ENCODE measurements at places on chromosomes 2 and 18.

- DNase-seq: no peak
These were observed 47.2 kb downstream of the EIF2AK3 start for GRCh38 chr2:88580088-88580487.

DNA sequence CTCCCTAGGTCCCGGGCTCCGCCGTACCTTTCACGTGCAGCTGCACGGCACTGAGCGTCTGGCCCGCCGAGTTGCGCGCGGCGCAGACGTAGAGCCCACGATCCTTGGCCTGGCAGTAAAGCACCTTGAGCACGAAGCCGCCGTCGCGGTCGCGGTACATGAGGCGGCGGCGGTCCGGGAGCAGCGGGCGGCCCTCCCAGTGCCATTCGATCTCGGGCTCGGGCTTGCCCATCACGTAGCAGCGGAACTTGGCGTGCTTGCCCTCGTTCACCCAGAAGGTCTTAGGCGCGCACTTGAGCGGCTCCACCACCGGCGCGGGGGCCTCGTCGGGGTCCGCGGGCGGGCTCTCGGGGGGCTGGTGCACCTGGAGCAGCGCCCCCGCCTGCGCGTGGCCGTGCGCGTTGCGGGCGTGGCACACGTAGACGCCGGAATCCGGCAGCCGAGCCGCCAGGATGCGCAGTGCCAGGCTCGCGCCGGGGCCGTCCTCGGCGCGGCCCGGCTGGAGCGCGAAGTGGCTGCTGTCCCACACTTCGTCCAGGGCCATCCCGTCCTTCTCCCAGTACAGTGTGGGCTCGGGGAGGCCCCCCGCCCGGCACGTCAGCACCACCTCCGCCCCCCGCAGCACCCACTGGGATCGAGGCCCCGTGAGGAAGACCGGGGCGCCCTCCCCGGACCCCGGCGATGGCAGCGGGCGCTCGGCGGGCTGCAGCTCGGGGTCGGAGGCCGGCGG is 980 bp downstream of the OBSL1 start:
- no peak for DNase-seq

GRCh38 chr2:234747833-234748559 is 203.8 kb upstream of the SH3BP4 start:
- no peak for DNase-seq

- DNase-seq: peak; percentile 10
These were observed 114.7 kb downstream of the FAM210A start for GRCh38 chr18:13611601-13612195.

- no peak for DNase-seq
These were observed 16.4 kb downstream of the KLF11 start for GRCh38 chr2:10059552-10060335.

DNA sequence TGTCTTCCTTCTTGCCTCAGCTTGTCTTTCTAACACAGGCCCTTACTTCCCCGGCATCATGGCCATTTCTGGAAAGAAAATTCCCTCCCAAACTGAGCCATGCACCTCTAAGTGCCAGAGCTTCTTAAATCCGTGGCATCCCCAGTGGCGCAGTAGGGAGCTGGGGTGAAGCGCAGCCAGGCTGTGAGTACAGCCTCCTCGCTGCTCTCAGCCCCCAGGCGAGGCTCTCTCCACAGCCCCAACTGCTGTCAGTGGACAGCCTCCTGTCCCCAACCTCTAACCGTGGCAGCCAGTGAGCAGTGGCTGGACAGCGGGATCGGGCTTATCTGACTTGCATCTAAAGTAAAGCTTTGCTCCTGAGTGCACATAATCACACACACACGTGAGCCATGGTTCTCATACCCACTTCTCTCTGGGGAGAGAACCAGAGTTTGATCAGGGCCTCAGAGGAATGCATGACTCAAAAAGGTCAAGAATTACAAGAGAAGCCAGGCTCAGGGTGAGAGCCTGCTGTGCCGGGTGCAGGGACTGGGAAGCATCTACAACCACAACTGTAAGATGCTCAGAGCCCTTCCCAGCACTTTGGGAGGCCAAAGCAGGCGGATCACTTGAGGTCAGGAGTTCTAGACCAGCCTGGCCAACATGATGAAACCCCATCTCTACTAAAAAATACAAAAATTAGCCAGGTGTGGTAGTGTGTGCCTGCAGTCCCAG is 50.7 kb downstream of the SFXN5 start:
- no peak for DNase-seq

DNA sequence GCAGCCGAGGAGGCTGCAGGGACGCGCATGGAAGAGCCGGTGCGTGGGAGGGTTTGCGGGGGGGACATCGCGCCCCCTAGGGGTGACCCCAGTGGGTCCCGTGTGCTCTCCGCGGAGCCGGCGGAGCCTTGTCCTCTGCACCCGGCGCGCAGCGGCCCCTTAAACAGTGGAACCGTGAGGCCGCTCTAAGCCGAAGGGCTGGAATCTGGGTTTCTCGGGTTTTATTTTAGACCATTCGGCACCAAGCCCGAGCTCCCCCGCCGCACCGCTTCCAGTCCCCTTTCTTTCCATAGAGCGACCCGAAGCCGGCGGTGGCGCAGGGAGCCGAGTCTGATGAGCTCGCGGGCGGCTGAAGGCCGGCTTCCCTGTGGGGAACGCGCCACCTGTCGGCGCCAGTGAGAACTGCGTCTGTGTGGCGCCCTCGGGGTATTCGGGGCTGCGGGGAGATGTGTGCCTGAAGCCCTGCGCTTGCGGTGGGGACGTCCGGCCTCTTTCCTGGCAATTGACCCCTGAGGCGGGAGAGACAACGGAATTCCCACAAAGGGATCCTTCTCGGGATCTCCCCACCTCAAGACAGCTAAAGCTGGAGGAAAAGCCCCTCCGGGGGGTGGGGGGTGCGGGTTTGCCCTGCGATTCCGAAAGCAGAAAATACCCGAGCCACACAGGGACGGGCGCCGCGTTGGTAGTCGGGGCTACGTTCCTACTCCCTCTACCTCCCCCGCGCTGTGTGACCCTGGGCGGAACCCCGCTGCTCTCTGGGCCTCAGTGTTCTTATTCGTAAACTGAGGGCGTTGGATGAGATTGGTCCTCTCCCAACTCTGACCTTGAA is 8.2 kb upstream of the EN1 start:
- DNase-seq: peak; percentile 27

- no peak for DNase-seq
These were observed 113.0 kb downstream of the MEIS1 start for GRCh38 chr2:66547887-66548286.

GRCh38 chr2:192978395-192978794 is 783.7 kb upstream of the TMEFF2 start:
- DNase-seq: peak; percentile 1

GRCh38 chr2:54675738-54676137 is 47.7 kb upstream of the EML6 start:
- DNase-seq: no peak

DNA sequence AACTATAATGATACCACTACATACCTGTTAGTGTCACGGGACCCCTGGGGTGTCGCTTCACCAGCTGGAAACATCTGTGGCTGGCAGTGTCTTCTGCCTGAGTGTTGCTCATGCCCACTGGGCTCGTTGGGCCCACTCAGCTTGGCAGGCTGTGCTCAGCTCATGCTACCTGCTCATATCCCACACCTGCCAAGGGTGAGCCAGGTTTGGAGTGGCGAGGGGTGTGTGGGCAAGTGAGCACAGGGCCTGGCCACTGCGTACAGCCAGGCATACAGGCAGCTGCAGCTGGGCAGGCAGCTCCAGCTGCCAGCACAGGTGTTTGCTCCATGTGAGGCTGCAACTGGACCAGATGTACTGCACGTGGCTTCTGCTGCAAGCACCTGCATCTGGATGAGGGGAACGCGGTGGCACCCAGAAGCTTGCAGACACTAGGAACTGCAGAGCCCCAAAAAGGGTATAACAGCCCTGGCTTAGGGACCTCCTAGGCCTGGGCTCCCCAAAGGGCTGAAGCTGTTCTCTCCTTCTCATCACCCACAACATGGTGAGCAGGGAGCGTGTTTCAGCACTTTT is 70.1 kb downstream of the SUCLG1 start:
- DNase-seq: no peak

DNA sequence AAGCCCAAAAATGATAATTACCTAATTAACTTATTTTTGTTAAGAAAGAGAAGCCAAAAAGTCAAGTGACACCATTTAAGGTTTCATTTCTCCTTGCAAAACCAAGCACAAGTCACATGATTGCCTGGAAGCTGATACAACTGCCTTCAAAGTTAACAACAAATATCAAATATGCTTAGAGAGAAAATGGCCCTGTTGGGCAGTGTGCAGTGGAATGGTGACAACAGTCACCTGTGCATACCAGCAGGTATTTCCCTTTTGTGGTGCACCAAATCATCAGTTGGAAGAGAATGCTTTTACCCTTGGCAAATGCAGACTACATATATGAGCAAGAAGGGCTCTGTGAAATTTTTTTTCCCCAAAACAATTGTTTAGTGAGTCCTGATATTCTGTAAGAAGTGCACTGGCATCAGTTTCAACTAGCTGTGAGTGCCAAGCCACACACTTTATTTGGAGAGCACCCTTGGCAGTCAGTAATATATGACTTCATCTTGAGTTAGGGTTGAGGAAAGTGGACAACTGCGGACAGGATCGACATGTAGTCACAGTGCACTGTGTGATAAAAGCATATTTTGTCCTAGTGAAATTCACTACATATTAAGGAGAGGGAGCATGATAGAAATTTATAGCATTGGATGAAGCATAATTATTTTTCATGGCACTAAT is 74.9 kb upstream of the DOCK10 start:
- no peak for DNase-seq

GRCh38 chr2:64114912-64115277 is 29.3 kb downstream of the PELI1 start:
- DNase-seq: no peak

DNA sequence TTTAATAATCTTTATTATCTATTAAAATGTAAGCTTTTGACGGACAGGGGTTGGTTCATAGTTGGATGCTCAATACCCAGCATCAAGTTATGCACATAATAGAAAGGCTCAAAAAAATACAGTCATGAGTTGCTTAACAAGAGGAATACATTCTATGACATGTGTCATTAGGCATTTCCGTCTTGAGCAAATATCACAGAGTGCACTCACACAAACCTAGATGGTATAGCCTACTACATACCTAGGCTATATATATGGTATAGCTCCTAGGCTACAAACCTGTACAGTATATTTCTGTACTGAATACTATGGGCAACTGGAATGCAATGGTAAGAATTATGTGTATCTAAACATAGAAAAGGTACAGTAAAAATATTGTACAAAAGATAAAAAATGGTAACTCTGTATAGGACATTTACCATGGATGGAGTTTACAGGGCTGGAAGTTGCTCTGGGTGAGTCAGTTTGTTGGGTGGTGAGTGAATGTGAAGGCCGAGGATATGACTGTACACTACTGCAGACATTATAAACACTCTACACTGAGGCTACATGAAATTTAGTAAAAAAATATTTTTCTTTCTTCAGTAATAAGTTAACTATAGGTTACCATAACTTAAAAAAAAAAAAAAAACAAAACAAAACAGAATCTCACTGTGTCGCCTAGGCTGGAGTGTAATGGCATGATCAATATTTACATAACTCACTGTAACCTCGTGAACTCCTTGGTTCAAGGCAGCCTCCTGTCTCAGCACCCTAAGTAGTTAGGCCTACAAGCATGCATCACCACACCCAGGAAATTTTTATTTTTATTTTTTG is 201.2 kb downstream of the NBAS start:
- DNase-seq: no peak

GRCh38 chr2:217870528-217871011 is 132.2 kb downstream of the TNS1 start:
- no peak for DNase-seq

DNA sequence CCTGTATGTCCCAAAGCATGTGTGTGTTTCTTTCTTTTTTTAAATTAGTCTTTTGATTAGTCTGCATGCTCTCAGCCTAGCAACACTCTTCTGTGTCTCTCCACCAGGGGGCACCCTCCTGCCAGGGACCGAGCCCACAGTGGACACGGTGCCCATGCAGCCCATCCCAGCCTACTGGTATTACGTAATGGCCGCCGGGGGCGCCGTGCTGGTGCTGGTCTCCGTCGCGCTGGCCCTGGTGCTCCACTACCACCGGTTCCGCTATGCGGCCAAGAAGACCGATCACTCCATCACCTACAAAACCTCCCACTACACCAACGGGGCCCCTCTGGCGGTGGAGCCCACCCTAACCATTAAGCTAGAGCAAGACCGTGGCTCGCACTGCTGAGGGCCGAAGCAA is 93.8 kb downstream of the NRP2 start:
- no peak for DNase-seq

GRCh38 chr18:60667016-60667415 is 294.4 kb upstream of the MC4R start:
- no peak for DNase-seq

GRCh38 chr18:42936289-42936688 is 179.2 kb downstream of the RIT2 start:
- DNase-seq: no peak

DNA sequence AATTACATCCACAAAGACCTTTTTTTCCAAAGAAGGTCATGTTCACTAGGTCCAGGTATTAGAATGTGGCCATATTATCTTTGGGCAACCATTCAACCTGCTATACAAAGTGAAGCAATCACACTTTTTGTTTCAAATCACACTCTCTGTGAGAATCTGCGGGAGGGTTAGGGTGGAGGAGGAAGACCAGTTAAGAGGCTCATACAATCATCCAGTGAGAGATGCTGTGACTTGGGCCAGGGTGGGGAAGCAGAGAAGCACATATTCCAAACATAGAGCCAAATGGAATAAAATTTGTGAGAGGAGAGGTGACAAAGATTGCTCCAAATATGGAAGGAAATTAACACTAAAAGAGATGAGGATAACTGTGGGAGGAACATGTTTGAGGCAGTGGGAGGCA is 351.6 kb downstream of the CYRIA start:
- DNase-seq: no peak

DNA sequence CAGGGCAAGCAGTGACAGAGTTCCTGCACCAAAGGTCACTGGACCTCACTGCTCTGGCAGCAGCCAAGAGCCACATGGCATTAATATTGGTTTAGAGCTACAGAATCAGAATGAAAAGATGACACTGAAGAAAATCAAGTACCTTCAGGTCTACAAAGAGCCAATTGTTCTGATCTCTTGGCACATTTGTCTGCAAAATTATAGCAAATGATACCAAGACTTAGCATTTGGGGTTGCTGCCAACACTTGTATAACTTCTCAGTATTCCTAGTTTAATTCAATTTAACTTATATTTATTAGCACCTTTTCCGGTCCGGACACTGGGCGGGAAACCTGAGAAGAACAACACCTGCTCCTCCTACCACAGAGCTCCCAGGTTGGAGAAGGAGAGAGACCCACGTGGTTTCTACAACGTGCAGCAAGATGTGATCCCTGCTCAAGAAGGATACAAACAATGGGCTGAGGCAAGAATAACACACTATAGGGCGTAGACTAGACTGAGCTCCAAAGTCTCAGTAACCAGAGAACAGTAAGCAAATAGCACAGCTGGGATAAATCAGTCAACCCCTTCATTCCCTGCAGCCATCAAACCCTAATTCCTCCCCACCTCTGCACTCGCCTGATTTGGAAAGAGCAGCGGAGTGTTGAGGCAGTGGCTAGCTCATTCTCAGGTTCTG is 2.4 kb downstream of the LRRC30 start:
- no peak for DNase-seq

GRCh38 chr2:51424418-51424817 is 392.5 kb upstream of the NRXN1 start:
- no peak for DNase-seq

Data from NCI-H1092 (cell line).